ENCODE measurements at places on chromosomes 16 and 17.

DNA sequence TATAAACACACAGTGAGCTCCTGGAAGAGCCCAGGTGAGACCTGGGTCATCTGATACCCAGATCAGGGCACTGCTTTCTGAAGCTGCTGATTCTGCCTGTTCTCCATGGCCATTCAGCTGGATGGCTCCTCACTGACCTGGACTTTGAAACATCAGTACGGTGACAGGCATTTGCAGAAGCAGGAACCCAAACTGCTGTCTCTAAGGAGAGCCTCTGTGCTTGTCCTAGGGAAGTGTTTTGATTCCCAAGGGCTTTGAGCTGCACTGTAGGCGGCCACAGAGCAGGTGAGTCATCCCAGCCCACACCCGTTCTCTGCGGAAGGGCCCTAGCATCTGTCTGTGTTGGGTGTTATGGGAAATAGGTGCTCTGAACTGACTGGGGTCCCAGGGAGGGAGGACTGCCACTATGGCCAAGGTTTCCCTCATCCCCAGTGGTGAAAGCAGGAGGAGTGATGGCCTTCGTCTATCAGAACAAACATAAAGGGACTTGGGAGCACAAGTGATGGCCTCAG is 60.7 kb upstream of the ADCY9 start:
- DNase-seq, result peak; percentile 52

- no peak for DNase-seq
Measured at GRCh38 chr16:57998486-57998885, 2.0 kb downstream of the ZNF319 start.

GRCh38 chr17:1186923-1187771 is 7.4 kb upstream of the ABR start:
- peak; percentile 93 for DNase-seq

- DNase-seq, result no peak
Measured at GRCh38 chr17:41451154-41451728, 10.5 kb upstream of the KRT38 start.

GRCh38 chr16:89192956-89193575 is 7.3 kb downstream of the SLC22A31 start:
- peak; percentile 92 for DNase-seq

GRCh38 chr16:10611825-10612342 is 31.5 kb upstream of the EMP2 start:
- no peak for DNase-seq

DNA sequence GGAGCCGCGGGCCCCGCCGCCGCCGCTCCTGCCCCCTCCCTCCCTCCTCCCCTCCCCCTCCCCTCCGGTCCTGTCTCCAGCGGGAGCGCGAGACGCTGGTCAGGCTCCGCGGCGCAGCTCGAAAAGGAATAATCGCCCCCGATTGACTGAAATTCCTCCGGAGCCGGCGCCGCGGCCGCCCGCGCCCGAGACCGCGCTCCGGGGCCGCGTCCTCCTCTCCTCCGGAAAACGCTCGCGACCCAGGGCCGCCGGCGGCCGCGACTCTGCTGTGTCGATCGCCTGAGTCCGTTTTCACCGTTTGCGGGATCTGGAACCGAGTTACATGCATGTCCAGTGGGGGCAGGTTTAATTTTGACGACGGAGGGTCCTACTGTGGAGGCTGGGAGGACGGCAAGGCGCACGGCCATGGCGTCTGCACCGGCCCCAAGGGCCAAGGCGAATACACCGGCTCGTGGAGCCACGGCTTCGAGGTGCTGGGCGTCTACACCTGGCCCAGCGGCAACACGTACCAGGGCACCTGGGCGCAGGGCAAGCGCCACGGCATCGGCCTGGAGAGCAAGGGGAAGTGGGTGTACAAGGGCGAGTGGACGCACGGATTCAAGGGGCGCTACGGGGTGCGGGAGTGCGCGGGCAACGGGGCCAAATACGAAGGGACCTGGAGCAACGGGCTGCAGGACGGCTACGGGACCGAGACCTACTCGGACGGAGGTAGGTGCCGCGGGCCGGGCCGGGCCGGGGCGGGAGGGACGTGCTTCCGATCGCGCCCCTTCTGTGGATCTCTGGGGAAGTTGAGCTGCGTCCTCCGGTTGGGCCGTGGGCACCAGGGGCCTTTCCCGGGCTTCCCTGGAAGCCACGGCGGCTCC is 744 bp downstream of the JPH3 start:
- no peak for DNase-seq

- DNase-seq, result no peak
Measured at GRCh38 chr16:8552487-8553221, 37.7 kb downstream of the TMEM114 start.

DNA sequence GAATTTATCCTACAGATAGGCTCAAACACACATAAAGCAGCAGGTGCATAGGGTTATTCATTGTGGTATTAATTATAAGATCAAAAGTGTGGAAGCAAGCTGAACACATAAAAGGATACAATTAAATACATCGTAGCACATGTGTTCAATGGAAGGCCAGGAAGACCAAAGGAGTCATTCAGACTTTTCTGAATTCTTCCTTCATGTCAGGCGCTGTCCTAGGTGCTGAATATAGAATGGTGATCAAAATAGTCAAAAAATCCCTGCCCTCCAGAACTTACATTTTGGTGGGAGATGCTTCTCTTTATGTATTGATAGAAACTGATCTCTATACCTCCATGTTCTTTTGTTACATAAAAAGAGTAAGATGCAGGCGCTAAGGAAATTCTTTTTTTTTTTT is 439.0 kb upstream of the ASIC2 start:
- no peak for DNase-seq

DNA sequence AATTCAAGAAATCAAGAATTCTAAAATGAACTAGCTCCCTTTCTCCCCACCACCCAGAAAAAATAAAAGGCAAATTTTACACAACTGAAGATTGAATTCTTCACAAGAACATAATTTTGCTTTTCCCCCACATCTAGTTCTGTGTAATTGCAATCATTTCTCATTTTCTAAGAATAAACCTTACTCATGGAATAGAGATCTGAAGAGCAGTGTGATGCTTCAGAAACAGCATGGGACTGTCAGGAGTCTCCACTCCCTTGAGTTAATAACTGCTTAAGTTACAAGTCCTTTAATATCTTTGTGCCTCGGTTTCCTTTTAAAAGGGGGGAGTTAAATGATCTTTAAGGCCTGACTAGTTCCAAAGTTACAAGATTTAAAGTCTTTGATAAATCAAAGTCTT is 53.7 kb downstream of the CACNG1 start:
- no peak for DNase-seq

DNA sequence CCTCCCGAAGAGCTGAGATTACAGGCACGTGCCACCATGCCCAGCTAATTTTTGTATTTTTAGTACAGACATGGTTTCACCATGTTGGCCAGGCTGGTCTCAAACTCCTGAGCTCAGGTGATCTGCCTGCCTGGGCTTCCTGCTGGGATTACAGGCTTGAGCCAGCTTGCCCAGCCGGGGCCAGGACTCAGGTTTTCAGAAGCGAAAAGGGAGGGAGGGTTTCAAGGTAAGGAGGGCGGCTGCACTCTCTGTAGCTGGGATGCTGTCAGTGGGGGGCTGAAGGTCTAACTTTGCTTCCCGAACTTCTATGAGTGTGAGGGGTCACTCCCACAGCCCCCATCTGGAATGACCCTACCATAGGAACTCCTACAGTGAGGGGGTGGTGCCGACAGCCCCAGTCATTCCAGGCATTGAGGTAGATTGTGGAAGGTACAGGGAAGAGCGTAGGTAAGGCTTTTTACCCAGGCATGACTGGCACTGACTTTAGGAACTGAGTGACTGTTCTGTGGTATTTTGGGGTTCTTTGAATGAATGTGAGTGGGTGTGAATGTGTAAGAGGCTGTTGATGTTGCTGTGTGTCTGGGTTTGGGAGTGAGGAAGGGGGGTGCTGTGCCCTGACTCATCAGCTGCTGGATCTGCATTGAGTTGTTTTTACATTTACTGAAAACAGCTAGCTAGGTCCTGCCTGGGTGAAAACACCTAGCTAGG is 3.8 kb upstream of the C1QL1 start:
- peak; percentile 74 for DNase-seq

GRCh38 chr16:11824362-11824761 is 27.0 kb downstream of the RSL1D1 start:
- DNase-seq, result no peak

DNA sequence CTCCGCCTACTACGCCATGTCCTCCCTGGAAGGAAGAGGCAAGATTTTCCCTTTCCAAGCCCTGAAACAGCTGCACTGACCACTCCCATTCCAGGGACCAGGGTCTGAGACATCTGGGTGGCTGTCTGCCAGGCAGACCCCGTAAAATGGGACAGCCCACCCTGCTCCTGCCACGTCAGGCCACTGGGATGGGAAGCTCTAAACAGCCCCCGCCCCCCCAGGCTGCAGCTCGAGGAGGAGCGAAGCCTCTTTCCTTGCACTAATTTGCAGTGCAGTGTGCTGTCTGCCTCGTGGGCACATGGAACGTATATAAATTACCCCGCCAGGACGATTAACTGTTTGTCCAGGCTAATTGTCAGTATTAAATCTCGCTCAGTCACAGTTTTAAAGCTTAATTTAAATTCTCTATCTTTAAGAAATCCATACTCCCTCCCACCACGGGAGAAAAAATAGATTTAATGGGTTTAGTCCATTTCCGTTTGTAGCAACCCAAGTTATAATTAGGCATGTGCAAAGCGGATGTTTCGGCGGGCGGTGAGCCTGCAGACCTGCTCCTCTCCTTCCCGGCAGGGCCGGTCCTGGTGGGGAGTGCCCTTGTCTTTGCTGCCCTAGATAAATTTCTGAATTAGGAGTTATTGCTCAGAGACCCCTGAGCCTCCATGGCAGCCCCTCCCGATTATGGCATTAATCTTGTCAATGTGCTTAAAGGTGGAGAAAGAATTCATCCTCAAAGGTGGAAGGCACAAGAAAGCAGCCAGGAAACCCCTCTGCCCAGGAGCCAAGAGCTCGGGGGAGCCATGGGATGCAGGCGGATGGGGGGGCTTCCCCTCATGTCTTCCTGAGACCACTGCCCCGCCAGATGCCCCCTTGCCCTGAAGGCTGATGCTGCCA is 268.0 kb upstream of the TNRC6C start:
- DNase-seq, result no peak

DNA sequence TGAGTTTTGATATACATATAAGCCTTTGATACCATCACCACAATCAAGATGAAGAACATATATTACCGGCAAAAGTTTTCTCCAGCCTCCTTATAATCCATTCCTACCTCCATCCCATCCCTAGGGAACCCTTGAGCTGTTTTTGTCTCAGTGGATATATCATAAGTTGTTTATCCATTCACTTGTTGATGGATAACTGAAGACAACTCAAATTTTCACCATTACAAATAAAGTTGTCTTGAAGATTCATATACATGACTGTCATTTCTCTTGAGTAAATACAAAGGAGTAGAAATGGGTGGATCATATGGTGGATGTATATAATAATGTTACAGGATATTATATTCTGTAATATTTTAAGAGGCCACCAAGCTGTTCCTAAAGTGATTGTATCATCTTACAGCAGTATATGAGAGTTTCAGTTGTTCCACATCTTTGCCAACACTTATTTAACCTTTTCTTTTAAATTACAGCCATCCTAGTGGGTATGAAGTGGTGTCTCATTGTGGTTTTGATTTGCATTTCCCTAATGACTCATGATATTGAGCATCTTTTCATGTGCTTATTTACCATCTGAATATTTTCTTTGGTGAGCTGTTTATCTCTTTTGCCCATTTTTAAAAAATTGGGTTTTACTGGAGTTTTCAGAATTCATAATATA is 17.4 kb downstream of the NF1 start:
- DNase-seq, result no peak

DNA sequence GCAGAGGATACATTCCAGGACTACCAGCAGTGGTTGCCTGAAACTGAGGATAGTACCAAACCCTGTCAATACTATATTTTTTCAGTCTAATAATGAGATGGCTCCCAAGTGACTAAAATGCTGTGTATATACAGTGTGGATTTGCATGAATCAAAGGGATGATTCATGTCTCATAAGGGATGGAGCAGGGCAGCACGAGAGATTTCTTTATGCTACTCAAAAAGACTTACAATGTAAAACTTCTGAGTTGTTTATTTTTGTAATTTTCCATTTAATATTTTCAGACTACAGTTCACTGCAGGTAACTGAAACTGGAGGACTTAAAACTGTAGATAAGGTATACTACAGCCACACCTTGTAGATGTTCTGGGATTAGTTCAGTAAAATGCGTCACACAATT is 674.7 kb upstream of the SALL1 start:
- DNase-seq, result no peak

DNA sequence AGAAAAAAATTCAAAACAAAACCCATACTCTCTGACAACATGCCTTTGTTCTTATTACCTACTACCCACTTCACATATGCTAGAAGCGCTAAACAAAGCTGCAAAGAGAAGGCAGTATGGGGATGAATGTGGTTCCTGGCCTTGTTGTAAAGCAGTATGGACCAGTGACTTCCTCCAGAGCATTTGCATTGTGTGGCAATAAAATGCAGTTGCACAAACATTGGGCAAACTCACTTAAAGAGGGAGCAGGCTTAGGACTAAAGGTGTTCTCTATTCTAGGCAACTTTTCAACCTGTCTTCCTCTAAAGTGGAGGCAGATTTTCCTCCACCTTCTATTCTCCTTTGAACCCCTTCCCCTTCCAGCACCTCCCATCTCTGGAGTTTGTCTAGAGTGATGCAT is 17.1 kb downstream of the TMIGD1 start:
- DNase-seq, result no peak

DNA sequence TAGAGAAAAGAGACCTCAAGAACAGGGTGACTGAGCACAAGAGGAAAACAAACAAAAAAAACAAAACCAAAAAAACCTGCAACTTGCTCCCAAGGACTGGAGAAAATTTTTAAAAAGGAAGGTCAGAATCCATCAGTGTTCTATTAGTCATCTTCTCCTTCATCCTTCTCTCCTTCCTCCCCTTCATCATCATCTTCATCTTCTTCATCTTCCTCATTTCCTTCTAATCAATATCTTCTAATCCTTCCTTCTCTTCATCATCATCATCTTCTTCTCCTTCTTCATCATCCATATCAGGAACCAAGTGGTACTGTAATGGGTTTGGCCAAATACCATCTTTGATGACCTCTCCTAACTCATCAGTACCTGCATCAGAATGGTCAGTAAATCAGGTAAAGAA is 12.2 kb downstream of the HSF5 start:
- no peak for DNase-seq

GRCh38 chr17:1460233-1460632 is 4.2 kb upstream of the CRK start:
- peak; percentile 38 for DNase-seq

GRCh38 chr17:72264682-72265405 is 144.0 kb downstream of the SOX9 start:
- DNase-seq, result no peak

DNA sequence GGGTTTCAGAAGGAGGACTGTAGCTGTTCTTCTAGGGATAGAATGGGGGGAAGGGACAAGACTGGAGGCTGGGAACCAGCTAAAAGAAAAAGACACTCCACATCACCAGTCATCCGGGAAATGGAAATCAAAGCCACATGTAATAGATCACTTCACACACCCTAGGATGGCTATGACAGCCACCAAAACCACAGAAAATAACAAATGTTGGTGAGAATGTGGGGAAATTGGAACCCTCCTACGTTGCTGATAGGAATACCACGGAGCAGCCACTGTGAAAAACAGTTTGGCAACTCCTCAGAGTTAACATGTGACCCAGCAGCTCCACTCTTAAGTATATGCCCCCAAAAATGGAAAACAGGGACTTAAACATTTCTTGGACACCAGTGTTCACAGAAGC is 2.3 kb downstream of the TLE7 start:
- no peak for DNase-seq

GRCh38 chr17:68963958-68964357 is 8.8 kb upstream of the ABCA8 start:
- no peak for DNase-seq

All from AG08396 (cell line).